ENCODE measurements at places on chromosomes 11 and 22.
A peak's percentile ranks its signal among the peaks of the same experiment; 100 is the strongest.

DNA sequence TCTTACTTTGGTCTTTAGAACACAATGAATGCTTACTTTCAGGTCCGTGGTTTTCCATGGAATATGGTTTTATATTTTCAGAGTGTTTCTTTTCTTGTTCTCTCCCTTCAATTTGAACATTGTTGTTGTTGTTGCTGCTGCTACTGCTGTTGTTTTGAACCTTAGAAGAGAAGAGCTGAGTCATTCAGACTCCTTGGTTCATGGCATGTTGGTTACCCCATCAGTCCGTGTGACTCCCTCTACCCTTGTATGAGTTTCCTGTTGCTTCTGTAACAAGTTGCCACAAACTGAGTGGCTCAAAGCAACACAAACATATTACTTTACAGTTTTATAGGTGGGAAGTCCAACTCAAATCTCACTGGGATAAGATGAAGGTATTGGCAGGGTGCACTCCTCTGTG is 511.0 kb downstream of the INSC start:
- DNase-seq, result no peak

DNA sequence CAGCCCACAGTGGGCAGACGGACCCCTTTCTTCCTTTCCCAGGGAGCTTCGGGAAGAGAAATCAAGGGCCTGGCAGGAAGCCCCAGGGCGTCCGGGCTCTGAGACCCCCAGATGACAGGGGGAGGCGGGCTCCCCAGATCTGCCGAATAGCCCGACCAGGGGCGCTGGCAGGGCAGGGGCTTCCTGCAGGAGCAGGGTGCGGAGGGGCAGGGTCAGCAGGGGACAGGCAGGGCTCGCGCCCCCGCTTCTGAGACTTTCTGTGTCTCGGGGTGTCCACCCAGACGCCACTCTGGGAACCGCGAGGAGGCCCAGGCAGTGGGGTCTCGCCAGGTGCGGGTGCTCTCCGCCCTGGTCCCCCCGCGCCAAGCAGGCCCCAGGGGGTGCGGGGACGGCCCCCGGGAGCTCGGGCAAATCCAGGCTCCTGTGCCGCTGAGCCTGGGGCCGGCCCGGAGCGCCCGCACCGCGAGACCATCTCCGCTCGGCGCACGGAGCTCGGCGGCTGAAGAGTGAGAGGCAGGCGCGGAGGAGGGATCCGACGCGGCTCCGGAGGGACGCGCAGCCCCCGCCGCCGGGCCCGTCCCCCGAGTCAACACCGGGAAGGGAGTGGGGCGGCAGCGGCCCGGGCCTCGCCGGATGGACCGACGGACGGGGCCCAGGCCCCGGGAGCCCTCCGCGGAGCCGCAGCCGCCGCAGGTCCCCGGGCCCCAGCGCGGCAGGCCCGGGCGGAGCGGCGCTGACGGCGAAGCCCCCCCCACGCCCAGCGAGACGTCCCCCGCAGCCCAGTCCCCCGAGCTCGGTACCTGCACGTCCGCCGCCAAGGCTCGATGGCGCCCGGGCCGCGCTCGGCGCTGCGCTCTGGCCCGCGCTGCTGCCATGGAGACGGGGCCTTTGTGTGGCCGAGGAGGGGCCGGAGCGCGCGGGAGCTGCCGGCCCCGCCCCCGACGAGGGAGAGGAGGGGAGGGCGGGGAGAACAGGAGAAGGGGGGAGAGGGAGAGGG is at the start of gene PLXNB2:
Gene PLXNB2 (minus strand): TSS at position 894 of the 997 bp plus-strand sequence. CDS start 17,062 bp downstream, outside the sequence.
- peak; percentile 82 for DNase-seq

DNA sequence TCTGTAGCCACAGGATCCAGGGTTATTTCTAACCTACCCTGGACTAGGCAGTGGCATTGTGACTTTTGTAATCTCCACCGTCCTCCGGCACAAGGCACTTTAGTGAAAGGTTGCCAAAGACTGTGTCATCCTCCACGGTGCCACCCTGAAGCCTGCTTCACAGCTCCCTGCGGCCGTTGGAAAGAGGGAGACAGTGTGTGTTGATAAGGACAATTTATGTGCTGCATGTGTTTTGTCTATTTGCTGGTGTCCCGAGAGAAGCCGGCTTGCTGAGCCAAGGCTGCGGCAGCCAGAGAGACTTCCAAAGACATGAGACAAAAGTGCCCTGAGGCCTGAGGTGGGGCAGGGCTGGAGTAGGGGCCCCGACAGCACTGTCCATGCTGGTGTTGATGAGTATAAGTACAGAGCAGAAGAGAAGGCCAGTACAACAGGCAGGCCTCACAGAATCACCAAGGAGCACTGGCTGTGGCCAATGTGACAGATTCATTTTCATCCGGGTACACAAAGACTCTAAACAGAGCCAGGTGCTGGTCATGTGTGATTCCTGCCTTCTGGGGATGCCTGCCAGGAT is 40.9 kb downstream of the GALNT18 start:
- no peak for DNase-seq

DNA sequence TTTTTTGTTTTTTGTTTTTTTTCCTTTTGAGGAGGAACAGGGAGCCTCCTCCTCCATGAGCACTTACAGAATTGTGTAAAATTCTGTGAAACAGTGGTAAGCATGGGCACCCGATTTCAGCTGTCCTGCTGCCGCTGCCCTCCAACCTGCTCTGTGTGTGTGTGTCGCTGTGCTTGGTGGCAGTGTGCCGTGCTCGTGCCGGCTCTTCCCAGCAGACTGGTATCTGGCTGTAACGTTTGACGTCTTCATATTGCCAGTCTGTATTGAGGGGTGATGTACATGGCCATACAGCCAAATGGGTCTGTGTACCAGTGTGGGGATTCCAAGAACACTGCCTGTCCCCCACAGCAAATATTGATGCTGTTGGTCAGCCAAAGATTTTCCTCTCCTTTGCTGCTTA is 97.1 kb downstream of the CWC15 start:
- DNase-seq, result no peak

GRCh38 chr22:49295851-49296560 is 531.7 kb downstream of the BRD1 start:
- DNase-seq, result no peak

DNA sequence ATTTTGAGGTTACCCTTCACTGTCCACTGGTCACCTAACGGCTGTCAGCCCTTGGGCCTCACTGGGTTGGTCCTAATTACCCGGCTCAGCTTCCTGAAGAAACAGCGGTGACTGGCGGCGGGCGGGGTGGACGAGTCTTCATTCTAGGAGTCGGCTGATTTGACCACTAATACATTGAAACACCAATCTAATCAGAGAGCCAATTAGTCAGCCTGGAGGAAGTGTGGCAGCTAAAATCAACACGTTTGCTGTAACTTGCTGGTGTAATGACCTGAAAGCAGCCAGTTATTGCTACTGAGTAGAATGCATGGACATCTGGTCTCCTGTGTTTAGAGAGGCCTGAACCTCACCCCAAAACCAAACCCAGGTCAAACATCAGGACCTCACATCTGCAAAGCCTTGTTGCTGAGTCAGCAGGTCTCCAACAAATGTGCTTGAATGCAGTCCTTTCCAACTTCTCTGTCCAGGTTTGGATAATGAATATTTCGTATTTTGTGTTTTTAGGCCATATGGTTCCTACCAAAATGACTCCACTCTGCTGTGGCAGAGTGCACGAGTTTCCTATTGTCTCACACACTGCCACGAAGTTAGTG is 496.4 kb downstream of the BRD1 start:
- no peak for DNase-seq

DNA sequence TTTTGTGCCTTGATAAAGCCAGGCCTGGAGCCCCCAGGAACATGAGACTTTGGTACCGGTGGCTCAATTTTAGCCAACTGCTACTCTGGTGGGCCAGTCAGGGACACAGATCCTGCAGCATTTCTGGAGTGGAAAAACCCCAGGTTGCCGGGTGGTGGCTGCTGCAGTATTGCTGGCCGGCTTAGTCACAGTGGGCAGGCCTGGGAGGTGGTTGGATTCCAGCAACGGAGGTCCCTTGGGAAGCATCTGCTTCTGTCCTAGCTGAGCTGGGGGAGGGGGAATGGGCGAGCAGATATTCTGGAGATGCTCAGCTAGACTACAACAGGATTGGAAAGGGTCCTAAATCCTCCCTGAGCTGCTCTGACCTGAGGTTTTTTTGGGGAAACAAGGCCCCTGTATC is 31.6 kb upstream of the ACCSL start:
- DNase-seq, result peak; percentile 68

DNA sequence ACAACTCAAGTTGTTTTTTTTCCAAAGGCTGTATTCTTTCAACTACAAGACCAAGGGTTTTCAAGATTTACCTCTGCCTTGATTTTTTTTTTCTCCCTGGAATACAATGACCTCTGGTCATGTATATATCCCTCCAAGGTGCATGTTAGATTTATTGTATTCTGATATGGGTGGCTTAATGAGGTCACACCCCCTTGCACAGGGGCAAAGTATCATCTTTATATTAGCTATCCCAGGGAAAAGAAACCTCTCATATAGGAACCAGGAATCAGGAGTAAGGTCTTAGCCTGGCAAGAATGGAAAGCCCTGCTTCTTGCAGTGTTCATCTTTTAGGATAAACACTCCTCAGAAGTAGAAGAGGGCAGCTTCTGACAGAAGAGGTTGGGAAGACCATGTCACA is 516.9 kb upstream of the TENM4 start:
- DNase-seq, result no peak

- DNase-seq, result peak; percentile 72
Measured at GRCh38 chr11:78045851-78046485, 17.7 kb upstream of the THRSP start.

DNA sequence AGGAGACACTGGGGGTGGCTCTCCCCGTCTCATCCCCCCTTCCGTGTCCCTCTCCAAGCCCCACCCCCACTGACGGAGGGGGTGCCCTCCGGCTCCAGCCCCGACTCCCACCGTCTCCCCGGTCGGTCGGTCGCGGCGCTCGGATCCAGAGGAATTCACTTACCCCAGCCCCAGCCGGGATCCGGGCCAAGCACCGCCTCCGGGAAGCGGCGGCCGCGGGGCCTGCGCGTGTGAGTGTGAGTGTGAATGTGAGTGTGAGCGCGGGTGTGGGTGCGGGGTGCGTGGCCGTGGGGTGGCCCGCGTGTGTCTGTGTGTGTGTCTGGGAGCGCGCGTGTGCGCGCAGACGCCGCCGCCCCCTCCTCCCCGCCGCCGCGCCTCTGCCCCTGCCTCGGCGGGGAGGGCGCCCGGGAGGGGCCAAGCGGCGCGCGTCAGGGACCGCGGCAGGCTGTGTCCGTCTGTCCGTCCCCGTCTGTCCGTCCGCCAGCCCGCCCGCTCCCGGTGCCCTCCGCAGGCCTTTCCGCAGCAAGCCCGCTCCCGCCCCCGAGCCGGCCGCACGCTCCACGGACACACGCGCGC is at the start of gene ELFN2:
Gene ELFN2 (minus strand): TSS at position 345 of the 576 bp plus-strand sequence. CDS start 51,945 bp downstream, outside the sequence.
- no peak for DNase-seq

- no peak for DNase-seq
Measured at GRCh38 chr11:126560221-126560620, 204.7 kb downstream of the ST3GAL4 start.

GRCh38 chr11:96132437-96132836 is 208.5 kb upstream of the MTMR2 start:
- no peak for DNase-seq

DNA sequence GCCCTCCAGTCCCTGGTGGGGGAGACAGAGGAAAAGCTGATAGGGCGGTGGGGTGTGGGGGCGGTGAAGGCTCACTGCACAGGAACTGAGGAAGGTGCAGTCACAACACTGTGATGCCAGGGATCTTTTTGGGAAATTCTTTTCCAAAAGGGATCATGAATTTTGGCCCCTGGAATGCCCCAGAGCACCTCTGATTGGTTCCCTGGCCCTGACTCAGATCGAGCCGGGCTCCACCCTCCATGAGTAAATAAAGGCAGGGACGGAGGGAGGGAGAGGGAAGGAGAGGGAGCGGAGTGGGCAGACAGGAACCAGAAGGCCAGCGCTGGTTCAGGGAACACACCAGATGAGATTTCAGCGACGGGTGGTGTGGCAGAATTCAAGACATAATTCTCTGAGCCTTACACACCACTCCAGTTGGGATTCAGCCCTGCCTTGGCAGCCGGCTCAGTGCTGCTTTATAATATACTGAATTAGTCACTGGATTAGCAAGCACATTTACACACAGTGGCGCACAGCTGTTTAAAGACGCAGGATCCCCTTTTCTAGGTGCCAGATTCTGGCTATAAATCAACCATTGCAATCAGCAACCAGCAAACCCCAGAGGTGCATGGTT is 80.3 kb downstream of the ETS1 start:
- DNase-seq, result peak; percentile 98

- no peak for DNase-seq
Measured at GRCh38 chr11:123217897-123218296, 22.8 kb upstream of the CLMP start.

DNA sequence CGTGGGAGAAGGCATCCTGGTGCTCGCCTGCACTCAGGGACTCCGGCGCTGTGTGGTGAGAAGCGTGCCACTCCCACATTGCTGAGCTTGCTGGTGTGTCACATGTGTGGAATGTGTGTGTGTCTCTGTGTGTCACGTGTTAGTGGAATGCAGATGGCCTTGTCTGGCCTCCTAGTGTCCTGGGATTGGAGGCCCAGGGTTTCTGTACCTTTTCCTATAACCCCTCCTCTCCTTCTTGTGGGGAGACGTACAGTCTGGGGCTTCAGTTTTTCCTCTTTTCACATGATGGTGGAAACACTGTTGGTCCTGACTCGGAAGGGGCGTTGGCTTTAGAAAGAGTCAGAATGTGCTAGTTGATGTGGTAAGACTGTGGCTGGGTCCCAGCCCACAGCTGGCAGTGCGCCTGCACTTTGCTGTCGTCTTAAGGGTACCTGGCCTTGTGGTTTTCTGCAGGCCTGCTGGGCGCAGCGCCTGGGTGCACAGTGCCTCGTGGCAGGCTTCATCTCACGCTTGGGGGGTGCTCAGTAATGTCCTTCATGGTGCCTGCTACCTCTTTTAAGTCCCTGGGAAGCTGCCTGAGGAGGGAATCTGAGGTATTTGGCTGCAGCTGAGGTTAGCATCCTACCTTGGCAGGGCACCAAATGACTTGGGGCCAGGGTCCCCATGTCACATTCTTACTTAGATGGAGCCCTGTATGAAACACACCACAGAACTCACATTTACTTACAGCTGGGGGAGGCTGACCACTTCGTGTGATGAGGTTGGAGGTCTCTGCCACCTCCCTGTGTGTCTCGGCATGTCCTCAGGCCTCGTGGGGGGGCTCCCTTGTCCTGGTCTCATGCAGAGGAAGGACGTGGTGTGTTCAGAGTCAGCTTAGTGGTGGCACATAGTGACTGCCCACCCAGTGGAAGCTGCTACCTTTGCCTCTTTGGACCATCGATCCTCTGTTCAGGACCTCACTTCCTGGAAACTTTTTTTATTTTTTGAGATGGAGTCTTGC is 61.9 kb downstream of the MED15 start:
- DNase-seq, result peak; percentile 99

GRCh38 chr22:49394116-49394785 is 433.4 kb downstream of the BRD1 start:
- DNase-seq, result no peak

DNA sequence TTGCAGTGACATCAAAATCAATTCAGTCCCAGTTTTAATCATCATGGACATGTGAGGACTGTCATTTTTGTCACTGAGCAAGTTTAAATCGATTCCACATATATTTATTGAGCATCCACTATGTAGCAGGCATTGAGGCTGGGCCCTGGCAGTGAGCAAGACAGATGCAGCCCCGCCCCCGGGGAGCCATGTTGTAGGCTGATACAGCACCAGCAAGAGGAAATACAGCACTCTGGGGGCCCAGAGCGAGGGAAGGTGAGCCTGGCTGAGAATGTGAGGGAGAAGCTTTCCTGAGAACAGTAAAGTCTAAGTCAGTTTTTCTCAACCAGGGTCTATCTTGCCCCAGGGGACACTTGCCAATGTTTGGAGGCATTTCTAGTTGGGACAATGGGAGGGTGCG is 108.6 kb upstream of the ASPHD2 start:
- peak; percentile 6 for DNase-seq

Data from EH (cell line).